GM19239 (cell line): ENCODE measurements at places on chromosomes 2 and 18.

DNA sequence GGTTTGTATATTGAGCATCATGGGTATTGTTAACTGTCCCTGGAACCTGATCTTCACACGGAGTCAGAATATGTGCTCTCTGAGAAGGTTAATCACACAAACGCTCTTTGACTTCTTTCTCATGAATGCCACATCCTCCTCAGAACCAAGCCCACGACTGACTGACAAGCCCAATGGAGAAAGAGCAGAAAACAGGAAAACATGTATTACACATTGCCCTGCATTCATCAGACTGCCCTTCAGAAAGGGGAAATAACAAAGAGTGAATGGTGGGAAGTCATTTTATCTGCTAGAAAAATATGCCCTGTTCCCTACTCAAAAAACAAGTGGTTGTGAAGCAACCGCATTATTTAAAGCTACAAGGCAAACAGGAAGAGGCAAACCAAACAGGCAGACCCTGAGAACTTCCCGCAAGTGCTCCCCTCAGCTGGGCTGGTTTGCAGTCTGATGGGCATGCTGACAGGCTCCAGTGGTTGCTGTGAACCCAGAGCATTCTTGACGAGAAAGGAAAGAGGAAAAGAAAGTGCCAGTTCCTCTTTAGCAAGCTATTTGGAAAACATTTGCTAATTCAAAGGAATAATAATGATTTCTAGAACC is 172.9 kb upstream of the SETBP1 start:
- DNase-seq = no peak

DNA sequence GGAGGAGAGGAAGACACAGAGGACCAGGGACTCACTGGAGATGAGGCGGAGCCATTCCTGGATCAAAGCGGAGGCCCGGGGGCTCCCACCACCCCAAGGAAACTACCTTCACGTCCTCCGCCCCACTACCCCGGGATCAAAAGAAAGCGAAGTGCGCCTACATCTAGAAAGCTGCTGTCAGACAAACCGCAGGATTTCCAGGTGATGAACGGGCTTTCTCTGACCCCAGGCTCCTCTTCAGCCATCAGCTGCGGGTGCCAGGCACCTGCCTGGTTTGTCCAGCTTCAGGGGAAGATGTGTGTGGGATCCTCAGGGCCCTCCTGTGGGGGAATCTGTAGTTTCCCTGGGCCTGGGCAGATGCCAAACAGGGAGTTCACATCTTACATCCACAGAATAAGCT is 60.4 kb downstream of the DYSF start:
- DNase-seq = no peak

DNA sequence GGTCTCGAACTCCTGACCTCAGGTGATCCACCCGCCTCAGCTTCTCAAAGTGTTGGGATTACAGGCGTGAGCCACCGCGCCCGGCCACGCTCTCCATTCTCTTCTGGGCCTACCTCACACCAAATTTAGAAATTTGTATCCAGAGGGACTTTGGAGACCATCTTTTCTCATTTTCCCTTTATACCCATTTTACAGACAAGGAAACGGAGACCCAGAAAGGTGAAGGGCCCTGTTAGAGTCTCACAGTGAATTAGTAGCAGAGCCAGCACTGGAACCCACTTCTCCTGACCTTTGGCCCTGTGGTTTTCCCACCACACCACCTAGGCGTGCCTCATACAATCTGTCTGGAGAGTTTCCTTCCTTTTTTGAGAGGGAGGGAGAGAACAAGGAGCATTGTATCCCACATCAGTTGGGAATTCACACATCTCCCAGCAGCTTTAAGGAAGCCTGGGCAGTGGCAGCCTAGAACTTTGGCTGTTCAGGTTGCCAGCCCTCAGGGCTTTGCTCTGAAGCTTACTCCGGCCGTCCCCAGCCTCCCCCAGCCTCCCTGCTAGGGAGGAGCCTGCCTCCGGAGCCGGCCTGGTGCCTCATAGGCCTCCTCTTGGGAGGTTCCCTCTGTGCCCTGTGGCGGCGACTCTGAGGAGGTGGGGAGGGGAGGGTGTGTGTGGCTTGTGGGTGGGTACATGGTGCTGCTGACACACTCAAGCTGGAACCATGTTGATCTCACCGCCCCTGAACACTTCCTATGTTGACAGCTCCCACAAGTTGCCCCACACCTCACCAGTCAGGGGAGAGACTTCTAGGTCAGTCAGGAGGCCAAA is 13.8 kb downstream of the FOSL2 start:
- no peak for DNase-seq

DNA sequence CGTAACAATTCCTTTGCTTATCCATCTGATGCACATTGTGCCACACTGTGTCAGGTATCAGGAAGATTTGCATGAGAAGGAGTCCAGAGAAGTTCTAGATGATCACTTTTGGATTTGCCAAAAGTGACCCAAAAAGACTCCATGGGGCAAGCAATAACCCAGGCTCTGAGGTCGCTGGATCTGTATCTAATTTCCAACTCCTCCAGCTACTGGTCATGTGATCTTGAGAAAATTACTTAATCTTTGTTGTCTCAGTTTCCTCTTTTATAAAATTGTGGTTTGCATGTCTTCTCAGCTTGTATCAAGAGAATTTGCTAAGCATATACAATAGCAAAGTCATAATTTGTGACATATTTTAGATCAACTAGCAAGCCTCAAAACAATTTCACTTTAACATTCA is 61.3 kb upstream of the ITGA4 start:
- no peak for DNase-seq

DNA sequence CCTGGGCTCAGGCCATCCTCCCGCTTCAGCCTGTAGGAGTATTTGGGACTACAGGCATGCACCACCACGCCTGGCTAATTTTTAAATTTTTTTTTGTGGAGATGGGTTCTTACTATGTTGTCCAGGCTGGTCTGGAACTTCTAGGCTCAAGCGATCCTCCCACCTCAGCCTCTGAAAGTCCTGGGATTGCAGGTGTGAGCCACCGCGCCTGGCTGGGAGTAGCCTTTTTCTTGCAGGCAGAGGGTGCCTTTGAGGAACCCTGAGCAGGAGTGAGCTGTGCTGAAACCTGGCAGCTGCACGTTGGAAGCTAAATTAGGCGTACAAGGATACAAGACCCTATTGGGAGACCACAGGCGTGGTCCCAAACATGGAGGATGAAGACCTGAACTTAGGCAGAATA is 8.0 kb downstream of the CTDSP1 start:
- no peak for DNase-seq

GRCh38 chr2:60045456-60045855 is 508.0 kb downstream of the BCL11A start:
- DNase-seq = no peak

DNA sequence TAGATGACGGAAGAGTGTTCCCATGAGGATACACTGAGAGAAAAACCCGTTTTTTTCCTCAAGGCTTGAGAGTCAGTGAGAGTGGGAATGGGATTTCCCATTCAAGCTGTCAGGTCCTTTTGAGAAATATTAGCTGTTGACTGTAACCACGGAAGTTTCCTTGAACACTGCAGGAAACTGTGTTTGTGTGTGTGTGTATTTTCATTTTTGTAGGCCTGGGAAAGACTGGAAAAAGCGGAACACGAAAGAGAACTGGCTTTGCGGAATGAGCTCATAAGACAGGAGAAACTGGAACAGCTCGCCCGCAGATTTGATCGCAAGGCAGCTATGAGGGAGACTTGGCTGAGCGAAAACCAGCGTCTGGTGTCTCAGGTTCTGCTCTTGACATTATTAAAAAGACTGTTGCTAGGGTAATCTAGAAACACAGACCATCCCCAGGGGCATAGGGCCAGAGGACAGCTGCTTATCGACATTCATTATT is 98.8 kb upstream of the EML6 start:
- no peak for DNase-seq

DNA sequence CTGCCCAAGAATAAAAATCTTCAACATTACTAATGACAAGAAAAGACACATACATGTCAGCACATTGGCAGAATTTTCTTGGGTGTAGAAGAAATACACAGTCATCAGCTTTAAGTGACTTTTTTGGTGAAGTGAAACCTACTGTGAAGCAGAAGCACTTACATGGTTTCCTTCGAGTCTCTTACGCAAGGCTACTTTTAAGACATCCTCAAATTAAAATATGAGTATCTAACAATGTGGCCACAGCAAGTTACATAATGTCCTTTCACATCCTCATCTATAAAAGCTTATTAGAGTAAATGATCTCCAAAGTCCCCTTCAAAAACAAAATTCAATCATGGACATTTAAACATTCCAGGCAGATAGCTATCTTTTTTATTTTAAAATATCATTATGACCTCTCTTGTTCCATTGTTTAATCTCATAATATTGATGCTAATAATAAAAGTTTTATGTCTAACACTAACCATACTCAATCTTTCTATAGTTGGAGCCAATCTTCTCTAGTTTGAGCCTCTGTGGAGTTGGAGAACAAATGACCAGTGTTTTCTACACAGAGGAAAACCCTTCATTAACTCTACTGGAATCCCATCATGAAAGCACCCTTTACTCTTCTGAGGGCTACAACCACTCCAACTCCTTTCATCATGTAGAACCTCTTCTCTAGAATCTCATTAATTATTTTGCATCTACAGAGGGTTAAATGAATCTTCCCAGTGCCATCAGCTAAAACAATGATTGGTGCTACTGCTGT is 182.2 kb upstream of the ZFP36L2 start:
- no peak for DNase-seq

- DNase-seq = no peak
Observed at GRCh38 chr18:70321616-70322015, 32.8 kb downstream of the SOCS6 start.

DNA sequence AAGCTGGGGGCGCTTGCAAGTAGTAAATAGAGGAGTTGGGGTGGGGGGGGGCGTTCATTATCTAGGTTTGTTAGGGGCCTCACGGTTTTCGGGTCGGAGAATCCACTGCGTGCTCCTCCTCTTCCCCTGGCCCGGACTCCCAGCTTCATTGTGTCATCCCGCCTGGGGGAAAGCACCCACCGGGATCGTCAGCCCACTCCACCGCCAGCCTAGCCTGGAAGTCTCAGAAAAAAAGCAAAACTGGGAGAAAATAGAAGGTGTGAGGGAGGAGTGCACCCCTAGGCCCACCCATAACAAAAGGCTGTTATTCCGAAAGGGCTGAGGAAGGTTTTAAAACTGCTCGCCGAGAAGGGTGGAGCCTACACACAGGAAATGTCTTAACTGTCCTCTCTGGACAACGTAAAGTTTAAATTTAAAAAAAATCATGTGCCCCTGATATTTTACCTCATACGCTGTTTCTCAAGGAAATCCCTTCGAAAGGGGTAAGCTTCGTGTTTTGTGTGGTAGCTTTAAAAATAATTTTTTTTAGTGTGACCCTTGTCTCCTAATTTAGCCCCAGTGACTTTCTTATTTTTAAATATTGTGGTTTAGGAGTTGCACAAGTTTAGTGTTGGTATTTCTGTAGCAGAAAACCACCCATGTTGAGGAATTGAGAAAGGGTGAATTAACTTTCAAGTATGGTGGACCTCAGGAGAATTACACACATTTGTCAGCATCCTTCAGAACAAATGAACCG is 104.2 kb downstream of the SPTBN1 start:
- DNase-seq = no peak

GRCh38 chr18:13540477-13541182 is 185.7 kb downstream of the FAM210A start:
- no peak for DNase-seq

DNA sequence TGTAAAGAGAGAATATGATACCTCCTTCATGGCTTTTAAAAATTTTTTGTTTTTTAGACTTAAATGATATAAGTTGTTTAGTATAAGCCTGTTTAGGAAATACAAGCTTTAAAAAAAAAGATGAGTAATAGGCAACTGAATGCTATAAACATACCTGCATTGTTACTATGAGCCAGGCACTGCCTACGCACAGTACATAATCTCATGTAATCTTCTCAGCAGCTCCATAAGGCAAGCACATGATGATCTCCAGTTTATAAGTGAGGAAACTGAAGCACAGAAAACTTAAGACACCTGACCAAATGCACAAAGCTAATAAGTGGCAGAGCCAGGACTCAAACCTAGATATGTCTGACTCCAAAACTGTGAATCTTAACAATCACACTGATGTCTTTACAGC is 156.3 kb upstream of the SLC1A4 start:
- no peak for DNase-seq

- no peak for DNase-seq
Observed at GRCh38 chr18:69217196-69218000, 183.3 kb upstream of the DOK6 start.

DNA sequence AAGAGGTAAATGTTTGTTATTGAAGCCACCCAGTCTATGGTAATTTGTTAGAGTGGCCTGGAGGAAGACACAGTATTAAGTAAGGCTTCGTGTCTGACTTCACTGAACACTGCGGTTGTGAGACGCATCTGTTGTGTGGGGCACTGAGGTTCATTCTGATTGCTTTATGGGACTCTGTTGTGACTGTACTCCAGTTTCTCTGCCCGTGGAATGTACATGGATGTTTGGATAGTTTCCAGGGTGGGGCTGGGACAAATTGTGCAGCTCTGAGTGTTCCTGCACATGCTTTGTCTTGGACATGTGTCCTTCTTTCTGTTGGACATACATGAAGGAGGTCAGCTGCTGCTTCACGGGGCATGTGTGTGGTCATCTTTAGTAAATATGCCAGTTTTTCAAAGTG is 58.6 kb downstream of the ODC1 start:
- no peak for DNase-seq

GRCh38 chr2:111954602-111955332 is 56.4 kb downstream of the MERTK start:
- no peak for DNase-seq

GRCh38 chr2:238113611-238114010 is 13.5 kb downstream of the ESPNL start:
- no peak for DNase-seq

DNA sequence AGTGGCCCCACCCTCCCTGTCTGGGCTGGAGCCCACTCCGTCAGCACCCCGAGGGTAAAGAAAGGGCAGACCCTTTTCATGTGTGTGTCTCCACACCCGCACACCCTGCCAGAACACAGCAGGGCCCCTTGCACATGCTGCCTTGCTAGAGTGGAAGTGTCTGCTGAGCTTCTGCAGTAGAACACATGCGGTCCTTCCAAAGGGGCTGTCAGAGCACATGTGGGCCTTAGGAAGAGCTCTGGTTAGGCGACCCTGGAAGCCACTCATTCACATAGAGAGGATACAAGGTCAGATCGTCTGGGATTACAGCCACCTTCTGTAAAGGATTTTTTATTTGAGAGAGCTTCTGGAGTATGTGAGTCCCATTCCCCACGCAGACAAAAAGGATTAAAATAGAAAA is 613.2 kb upstream of the RAB6C start:
- no peak for DNase-seq

DNA sequence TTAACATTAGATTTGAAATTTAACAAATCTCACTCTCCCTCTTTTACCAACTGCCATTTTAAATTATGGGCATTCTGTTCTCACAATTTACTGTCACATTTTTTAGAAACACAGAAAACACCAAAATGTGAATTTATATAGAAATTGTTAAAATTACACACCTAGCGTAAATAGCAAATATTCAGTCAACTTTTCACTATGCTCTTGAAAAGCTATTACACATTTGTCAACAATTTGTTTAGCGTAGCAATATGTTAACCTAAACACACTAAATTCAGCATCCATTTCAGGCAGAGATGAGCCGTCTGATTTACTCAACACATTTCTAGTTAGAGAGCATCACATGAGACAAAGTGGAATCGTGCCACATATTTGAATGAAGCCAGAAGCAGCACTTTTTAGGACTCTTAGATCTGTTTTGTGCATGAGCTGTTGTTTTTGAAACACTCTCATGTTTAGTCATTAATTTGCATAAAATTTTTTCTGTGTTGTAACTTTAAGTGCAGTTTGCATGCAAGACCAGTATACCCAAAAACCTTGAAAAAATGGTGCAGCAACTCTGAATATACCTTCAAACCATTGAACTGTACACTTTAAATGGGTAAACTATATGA is 8.2 kb downstream of the TTC32 start:
- no peak for DNase-seq
